ENCODE measurements at places on chromosomes 12 and 14. TPM values are rescaled to one million over a fixed set of nuclear protein-coding genes. Genes with fewer than 3 reads are reported as not detected.

The RCOR1 gene
- 6.0 TPM for polyA plus RNA-seq

The SSPN gene
- 24.4 TPM for polyA plus RNA-seq

The INHBE gene
- polyA plus RNA-seq: 0.18 TPM

The FAIM2 gene
- not detected for polyA plus RNA-seq

The CLEC2A gene
- not detected for polyA plus RNA-seq

The KRT85 gene
- polyA plus RNA-seq: not detected

The KRT8 gene
- 0.59 TPM for polyA plus RNA-seq

The HOXC11 gene
- 2.2 TPM for polyA plus RNA-seq

The GPRC5D gene
- polyA plus RNA-seq: not detected

The TPPP2 gene
- 1.3 TPM for polyA plus RNA-seq

The TAS2R13 gene
- not detected for polyA plus RNA-seq

The TSPAN19 gene
- 0.06 TPM for polyA plus RNA-seq

The SLC17A8 gene
- polyA plus RNA-seq: 0.08 TPM

The PIANP gene
- 0.17 TPM for polyA plus RNA-seq

The IGF1 gene
- 5.3 TPM for polyA plus RNA-seq

The KLHL33 gene
- 2.8 TPM for polyA plus RNA-seq

The OASL gene
- polyA plus RNA-seq: not detected

The ATF7IP gene
- polyA plus RNA-seq: 3.9 TPM

The TMEM120B gene
- polyA plus RNA-seq: 29.7 TPM

The PZP gene
- 0.13 TPM for polyA plus RNA-seq

The CFAP54 gene
- 0.04 TPM for polyA plus RNA-seq

The OR6C2 gene
- polyA plus RNA-seq: not detected

The COCH gene
- 0.32 TPM for polyA plus RNA-seq

The PRH2 gene
- not detected for polyA plus RNA-seq

The RPL36AL gene
- 445 TPM for polyA plus RNA-seq

The EGLN3 gene
- 7.4 TPM for polyA plus RNA-seq

The DEPDC4 gene
- 0.14 TPM for polyA plus RNA-seq

The HEBP1 gene
- 31.5 TPM for polyA plus RNA-seq

The RD3L gene
- polyA plus RNA-seq: not detected

The BATF gene
- 0.86 TPM for polyA plus RNA-seq

The CEBPE gene
- polyA plus RNA-seq: 0.03 TPM

The ARL1 gene
- polyA plus RNA-seq: 56.4 TPM

The DHRS2 gene
- 0.04 TPM for polyA plus RNA-seq

The CNTN1 gene
- polyA plus RNA-seq: 0.12 TPM

The IKZF4 gene
- 5.2 TPM for polyA plus RNA-seq

The SLCO1B1 gene
- not detected for polyA plus RNA-seq

The CD163 gene
- polyA plus RNA-seq: 5.8 TPM

The SSTR1 gene
- 0.21 TPM for polyA plus RNA-seq

The TBX3 gene
- polyA plus RNA-seq: 15.8 TPM

The KLRK1 gene
- 0.25 TPM for polyA plus RNA-seq

The EIF2S3B gene
- polyA plus RNA-seq: 0.40 TPM

The THTPA gene
- polyA plus RNA-seq: 23.0 TPM

The LRTM2 gene
- polyA plus RNA-seq: not detected

The ACYP1 gene
- polyA plus RNA-seq: 11.7 TPM

The AGAP2 gene
- polyA plus RNA-seq: 2.9 TPM

The GPR84 gene
- not detected for polyA plus RNA-seq

The SLC2A14 gene
- 0.03 TPM for polyA plus RNA-seq

The IKBIP gene
- 5.1 TPM for polyA plus RNA-seq

The CACNA1C gene
- 0.48 TPM for polyA plus RNA-seq

The ATP23 gene
- polyA plus RNA-seq: 8.7 TPM

The ATL1 gene
- polyA plus RNA-seq: 0.44 TPM

The MTHFD1 gene
- 40.5 TPM for polyA plus RNA-seq

The DLST gene
- 97.7 TPM for polyA plus RNA-seq

The IFI27L2 gene
- polyA plus RNA-seq: 12.5 TPM

The LRIG3 gene
- 2.2 TPM for polyA plus RNA-seq

The GUCY2C gene
- not detected for polyA plus RNA-seq

The P2RX2 gene
- polyA plus RNA-seq: not detected

The PTPRB gene
- 7.2 TPM for polyA plus RNA-seq

Data from psoas muscle (tissue), 8 donors.